ENCODE measurements at places on chromosomes 6 and 20.

GRCh38 chr6:148658681-148659430 lies 88.0 kb upstream of the UST start:
- no peak for DNase-seq

DNA sequence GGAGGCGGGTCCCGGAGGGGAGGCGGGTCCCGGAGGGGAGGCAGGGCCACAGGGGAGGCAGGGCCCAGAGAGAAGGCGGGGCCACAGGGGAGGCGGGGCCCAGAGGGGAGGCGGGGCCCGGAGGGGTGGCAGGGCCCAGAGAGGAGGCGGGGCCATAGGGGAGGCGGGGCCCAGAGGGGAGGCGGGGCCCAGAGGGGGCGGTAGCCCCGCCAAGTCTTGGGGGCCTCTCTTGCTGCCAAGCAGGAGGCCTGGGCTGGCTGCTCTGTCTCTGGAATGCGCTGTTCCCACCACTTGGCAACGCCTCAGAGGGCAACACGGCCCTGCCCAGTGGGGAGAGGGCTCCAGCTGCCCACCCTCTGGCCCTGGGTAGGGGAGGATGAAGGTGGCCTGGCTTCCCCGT lies 80.5 kb downstream of the YTHDF1 start:
- no peak for DNase-seq

GRCh38 chr6:140230282-140230681 lies 855.8 kb upstream of the CITED2 start:
- DNase-seq = no peak

DNA sequence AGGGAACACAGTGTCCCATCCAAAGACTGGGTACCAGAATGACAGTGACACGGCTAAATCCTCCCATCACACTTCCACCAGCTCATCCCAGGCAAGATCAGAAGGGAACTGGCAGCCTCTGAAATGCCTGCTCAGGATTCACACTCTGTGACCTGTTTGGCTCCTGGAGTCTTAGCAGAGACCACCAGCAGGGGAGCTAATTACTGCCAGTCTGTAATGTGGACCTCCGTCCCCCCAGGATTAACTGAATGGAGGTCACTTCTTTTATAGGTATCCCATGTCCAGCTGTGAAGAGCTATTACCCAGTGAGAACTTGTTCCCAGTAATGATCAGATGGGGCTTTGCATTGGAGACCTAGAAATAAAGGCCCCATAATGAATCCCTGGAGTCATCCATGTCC lies 45.2 kb downstream of the DEFB114 start:
- DNase-seq = no peak

GRCh38 chr6:146028851-146029572 lies at the start of gene GRM1:
TSS of gene GRM1 (plus strand) at chr6:146029062. CDS start at chr6:146029518, 456 bp downstream.
- DNase-seq = no peak

- no peak for DNase-seq
Observed at GRCh38 chr20:44070139-44070900, 116.7 kb downstream of the JPH2 start.

DNA sequence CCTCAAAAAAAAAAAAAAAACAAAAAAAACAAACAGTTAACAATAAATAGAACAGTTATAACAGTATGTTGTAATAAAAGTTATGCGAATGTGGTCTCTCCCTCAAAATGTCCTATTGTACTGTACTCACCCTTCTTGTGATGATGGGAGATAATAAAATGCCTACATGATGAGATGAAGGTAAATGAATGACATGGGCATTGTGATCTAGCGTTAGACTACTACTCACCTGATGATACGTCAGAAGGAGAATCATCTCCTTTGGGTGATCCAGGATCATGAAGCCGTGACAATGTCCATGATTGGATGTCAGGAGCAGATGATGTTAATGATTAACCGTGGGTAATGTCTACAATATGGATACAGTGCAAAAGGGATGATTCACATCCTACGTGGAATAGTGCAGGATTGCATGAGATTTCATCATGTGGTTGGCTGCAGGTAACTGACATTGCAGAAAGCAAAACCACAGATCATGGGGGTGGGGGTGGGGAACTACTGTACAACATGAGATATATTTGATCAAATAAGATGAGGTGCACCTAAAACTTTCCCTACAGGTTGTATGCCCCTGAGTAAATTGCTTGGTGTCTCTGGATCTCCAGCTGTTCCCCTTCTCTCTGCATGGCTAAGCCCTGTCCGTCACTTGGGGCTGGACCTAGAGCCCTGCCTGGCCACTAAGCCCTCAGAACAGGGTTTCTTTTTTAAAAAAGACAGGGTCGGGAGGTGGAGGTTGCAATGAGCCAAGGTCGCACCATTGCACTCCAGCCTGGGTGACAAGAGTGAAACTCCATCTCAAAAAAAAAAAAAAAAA lies 6.2 kb upstream of the RBCK1 start:
- DNase-seq = no peak

Data from activated CD4-positive, alpha-beta T cell treated with anti-CD3 and anti-CD28 coated beads, Interleukin-2, amount 50 U/mL, for 24 hours (primary cell).